ENCODE measurements at places on chromosomes 12 and 14.

GRCh38 chr12:117890644-117891043 lies 78.1 kb downstream of the KSR2 start:
- no peak for DNase-seq

DNA sequence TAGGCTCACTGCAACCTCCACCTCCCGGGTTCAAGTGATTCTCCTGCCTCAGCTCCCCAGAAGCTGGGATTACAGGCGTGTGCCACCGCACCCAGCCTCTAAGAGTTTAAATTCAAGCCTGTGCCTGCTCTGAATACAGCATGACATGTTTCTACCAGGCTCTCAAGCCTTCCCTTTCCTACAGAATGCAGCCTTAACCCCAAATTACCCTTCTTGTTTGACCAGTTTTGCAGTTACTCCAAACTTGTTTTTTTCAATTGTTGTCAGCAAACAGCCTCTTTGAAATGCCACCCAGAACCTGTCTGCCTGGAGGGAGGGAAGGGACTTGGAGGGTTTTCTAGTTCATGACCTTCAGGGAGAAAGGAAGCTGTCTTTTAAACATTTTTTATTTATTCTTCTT lies 15.4 kb downstream of the GLTP start:
- no peak for DNase-seq

DNA sequence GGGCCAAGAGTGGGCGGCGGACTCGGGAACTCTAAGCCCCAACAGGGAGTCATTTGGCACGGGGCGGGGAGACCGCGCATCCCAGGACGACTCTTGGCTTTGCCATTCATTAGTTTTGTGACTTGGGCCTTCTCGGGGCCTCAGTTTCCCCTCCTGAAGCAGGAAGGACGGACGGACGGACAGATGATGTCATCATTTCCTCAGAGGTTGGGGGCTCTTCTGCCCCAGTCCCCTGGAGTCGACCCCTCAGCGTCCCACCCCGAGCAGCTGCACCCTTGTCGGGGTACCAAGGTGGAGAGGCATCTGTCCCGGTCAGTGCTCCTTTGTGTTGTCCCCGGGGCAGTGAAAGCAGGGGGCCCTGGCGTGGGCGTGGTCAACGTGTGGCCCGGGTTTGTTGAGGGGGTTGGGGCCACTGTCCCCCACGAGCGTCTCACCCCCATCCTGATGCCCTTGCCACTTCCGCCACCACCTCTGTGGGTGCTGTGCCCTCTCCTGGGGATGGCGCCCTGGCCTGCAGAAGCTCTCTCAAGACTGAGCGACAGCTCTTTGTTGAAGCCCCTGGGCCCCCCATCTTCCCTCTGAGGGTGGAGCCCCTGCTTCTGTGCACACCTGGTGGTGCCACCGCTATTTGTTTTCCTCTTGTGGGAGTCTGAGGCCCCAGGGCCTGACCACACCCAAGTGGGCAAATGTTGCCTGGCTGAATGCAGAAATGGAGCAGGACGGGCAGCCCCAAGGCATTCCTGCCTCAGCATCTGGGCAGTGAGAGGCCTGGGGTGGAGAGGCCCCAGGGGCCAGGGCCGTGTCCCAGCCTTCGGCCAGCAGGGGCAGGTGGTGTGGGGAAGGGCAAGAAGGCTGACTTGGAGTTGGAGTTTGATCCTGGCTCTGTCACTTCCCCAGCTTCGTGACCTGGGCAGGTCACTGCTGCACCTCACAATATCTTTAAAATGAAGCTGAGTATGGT lies 896 bp downstream of the HHIPL1 start:
- DNase-seq = no peak

GRCh38 chr12:44158746-44159145 lies 322.9 kb downstream of the TMEM117 start:
- no peak for DNase-seq

DNA sequence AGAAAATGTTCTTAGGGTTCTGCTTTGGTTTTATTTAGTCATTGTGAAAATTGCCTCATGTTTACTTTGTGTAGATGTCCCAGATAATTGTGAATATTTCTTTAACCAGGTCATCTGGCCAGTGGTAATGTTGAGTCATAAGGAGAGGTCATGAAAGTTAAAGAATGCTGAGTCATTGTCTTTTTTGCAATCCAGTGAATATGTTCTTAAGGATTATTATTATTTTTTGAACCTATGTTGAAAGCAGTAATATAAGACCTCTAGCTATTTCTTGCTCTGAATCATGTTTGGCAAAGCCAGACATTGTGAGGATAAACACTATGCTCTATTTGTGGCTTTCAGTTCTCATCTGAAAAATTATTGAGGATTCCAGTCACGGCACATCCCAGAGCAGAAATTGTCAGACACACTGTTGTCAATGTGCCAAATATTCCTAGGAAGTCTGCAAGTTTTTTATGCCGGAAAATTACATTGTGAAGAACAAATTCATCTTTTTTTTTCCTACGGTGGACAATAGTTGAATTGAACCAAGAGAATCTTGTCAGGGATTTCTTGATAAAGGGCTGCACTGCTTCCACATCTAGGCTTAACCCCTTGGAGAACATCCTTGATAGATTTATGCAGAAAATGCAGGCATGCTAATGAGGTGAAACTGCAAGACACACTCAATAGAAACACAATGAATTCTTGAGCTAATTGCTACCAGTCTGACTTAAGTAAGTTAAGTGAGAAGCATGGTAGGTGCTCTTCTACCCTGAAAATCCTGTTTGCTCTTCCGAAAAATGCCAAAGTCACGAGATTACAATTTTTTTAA lies 369.6 kb downstream of the ATP23 start:
- DNase-seq = no peak

DNA sequence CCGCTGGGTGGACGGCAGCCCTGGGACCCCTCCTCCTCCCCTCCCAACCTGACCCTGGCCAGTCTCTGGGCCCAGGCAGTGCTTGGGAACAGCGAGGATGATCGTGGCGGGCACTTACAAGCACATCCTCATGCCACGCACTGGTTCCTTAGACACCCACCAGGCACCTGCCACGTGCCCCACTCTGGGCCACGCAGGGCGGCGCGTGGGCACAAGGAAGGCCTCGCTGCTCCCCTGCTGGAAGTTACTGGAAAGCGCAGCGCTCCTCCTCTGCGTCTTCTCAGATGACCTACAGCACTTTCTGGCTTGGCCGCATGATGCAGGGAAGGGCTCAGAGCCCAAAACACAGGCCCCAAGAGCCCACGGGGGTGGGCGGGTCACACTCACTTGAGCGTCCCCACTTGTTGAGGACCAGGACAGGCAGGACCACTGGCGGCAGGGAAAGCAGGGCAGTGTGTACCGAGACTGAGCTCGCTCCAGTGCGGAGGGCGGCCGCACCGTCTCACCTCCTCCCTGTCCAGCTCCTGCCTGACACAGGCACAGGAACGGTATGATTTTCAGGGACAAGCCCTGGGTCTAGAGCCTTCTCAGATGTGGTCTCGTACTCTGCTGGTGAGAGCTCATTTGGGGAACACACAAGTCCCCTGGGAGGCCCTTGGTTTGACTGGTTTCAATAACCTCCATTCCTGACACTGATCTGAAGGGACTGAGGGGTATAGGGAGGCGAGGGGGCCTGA lies 128.3 kb upstream of the EVL start:
- DNase-seq = no peak

DNA sequence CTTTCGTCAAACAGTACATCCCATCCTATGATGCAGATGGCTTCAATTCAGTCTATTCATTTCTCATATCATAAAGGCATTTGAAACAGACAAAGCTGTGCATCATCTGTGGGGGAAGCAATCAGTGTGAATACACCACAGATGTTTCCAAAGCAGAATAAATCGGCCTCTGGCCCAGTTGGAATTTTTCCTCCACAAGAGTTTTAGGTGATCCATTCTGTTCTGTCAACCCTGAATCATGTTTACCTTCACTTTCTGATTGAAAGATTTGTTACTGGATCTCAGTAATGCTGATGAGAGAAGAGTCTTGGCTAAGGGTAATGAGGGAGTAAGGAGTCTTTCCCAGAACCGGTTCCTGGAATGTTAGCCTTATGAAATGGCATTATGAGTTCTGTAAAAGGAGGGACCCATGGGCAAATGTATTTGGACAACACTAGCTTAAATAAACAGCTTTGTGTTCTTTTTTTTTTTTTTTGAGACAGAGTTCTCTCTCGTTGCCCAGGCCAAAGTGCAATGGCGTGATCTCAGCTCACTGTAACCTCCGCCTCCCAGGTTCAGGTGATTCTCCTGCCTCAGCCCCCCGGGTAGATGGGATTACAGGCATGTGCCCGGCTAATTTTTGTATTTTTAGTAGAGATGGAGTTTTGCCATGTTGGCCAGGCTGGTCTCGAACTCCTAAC lies 62.5 kb downstream of the TPH2 start:
- DNase-seq = no peak

DNA sequence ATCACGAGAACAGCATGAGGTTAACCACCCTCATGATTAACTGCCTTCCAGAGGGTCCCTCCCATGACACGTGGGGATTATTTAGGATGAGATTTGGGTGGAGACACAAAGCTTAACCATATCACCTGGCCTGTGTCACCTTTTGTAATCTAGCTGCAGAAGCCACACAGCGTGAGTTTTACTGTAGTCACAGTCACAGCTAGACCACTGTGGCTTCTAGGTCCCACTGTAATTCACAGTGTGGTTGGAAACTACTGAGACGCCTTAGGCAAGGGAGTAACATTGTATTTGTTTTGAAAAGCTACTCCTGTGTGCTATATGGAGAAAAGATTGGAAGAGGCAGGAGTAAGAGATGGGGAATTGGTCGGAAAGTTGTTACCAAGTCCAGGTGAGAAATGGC lies 46.3 kb upstream of the ASPG start:
- DNase-seq = no peak

DNA sequence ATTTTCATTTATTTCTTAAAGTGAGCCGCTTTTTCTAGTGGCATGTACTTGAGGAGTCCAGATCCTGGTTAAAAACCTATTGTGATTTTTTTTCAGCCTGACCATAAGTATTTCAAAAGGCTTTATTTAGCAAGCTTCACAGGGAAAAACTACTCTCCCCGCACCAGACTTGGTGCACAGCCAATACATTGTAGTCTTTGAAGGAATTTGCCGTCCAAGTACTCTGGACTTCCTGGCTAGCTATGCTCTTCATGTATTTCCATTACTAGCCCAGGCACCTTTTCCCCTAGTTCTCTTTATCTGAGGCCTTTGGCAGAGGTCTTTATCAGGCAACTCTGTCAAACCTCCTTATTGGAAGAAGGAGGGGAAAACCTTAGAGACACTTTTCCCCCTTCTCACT lies 234.7 kb downstream of the CCDC91 start:
- no peak for DNase-seq

- no peak for DNase-seq
Observed at GRCh38 chr12:26935636-26936378, 2.0 kb downstream of the INTS13 start.

Data from T-helper 2 cell (primary cell).